Hematopoietic multipotent progenitor cell treated with erythropoietin and hydrocortisone succinate and interleukin-3 and kit ligand, for 6 days (in vitro differentiated cells): ENCODE measurements at places on chromosomes 11 and 22.

DNA sequence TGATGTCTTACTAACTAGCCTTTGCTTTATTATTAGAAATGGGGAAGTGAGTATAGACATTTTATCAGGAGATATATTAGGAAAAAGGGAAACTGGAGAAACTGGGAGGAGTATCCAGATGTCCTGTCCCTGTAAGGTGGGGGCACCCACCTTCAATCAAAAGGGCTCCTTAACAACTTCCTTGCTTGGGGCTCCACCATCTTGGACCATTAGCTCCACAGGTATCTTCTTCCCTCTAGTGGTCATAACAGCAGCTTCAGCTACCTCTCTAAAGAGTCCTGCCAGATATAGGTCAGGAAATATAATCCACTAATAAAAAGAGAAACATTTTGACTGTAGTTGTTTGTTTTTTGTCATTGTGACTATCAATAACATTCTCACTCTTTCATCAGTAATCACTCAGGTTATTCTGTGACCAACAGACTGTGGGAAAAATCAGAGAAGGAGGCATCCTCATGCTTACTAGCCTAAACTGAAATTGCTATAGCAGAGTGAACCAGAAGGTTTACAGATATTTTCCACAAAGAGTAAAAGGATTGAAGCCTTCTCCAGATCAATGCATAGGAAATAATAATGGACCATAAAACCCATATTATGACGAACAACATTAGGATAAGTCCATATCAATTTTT is 10.4 kb downstream of the OR51B4 start:
- peak; percentile 91 for DNase-seq

- no peak for DNase-seq
Observed at GRCh38 chr11:94672636-94673035, 95.5 kb upstream of the AMOTL1 start.

DNA sequence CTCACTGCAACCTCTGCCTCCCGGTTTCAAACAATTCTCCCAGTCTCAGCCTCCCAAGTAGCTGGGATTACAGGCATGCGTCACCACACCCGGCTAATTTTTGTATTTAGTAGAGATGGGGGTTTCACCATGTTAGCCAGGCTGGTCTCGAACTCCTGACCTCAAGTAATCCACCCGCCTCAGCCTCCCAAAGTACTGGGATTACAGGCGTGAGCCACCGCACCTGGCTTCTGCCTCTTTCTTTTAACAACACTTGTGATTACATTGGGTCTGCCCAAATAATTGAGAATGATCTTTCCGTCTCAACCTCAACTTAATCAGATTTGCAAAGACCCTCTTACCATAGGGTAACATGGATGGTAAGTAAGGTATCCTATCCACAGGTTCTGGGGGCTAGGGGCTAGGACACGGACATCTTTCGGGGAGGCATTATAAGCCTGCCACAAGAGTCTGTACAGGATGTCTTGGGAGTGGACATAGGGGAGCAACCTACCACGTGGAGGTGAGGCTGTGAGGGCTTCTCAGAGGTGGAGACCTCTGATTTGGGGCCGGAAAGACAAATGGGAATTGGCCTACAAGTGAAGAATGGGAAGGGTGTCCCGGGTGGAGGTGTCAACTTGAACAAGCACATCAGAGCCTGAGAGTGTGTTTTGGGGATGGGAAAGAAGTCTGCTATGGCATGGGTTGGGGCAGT is 2.7 kb upstream of the CBX6 start:
- DNase-seq: no peak

GRCh38 chr22:41398921-41399320 is 17.2 kb downstream of the TEF start:
- no peak for DNase-seq

GRCh38 chr22:16932577-16932976 is 75.4 kb downstream of the GAB4 start:
- DNase-seq: no peak

GRCh38 chr11:9838229-9838628 is 174.4 kb downstream of the SWAP70 start:
- DNase-seq: no peak

DNA sequence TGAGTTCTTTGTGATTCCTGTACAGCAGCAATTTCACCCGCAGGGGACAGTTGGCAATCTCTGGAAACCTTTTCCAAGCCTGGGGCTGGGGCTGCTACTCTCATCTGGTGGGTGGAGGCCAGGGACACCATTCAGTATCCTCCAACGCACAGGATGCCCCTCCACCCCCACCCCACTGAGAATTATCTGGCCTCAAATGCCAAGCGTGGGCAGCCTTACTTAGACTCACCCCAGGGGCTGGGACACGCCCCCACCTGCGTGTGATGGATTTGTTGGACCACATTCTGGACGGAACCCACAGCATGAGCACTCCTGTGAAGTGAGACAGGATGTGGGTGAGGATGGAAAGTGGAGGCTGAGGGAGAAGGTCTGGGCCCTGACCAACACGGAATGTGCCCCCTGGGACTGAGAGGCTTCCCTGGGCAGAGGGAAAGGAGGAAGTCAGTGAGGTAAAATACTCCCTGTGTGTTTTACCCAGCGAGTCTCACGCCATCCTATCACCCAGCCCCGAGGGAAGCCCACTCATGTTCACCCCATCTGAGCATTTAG is 13.7 kb downstream of the RASD2 start:
- no peak for DNase-seq

DNA sequence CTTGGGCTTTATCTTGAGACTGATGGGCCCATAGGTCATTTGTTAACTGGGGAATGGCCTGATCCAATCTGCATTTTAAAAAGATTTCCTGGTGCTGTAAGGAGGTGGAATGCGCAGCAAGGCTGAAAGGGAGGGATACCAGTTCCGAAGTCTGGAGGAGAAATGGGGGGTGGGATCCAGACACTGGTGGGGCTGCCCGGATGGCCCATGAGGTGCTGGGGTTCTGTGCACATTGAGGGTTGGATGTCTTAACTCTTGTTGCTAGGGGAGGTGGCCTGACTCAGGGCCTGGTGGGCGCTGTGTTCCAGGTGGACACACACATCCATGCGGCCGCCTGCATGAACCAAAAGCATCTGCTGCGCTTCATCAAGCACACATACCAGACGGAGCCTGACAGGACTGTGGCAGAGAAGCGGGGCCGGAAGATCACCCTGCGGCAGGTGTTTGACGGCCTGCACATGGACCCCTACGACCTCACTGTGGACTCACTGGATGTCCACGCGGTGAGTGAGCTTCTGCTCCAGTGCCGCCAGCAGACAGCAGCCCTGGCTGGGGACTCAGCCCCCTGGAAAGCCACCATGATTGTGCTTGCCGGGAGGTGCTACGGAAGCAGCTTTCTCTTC is 38.1 kb downstream of the AMPD3 start:
- DNase-seq: no peak

- DNase-seq: no peak
Observed at GRCh38 chr22:36577019-36577418, 48.1 kb upstream of the EIF3D start.

DNA sequence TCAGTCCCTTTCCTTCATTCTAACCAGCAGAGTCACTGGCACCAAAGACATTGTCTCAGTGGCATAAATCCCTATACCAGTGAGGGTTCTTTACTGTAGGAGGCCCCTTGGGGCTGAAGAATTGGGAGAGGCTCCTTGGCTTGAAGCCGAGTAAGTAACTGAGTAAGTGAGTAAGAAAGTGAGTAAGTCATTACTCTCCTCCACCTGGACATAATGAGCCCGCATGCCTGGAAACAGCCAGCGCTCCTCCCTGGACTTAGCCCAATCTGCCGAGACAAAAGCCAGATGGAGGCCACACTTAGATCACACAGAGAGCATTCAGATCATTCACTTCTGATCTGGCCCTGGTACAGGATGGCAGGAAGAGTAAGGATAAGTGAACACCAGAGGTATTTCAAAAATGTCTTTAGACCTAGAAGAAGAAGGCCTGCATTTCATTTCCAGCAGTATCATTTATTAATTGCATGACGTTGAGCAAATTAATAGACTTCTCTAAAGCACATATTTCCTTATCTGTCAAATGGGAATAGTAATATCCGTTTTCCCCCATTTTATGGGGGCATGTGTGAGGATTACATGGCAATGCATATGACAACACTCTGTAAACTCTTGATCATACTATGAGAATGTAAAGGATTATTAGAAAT is 8.2 kb upstream of the MICAL3 start:
- DNase-seq: no peak

- DNase-seq: no peak
Observed at GRCh38 chr11:70145071-70145470, 58.0 kb upstream of the FADD start.

DNA sequence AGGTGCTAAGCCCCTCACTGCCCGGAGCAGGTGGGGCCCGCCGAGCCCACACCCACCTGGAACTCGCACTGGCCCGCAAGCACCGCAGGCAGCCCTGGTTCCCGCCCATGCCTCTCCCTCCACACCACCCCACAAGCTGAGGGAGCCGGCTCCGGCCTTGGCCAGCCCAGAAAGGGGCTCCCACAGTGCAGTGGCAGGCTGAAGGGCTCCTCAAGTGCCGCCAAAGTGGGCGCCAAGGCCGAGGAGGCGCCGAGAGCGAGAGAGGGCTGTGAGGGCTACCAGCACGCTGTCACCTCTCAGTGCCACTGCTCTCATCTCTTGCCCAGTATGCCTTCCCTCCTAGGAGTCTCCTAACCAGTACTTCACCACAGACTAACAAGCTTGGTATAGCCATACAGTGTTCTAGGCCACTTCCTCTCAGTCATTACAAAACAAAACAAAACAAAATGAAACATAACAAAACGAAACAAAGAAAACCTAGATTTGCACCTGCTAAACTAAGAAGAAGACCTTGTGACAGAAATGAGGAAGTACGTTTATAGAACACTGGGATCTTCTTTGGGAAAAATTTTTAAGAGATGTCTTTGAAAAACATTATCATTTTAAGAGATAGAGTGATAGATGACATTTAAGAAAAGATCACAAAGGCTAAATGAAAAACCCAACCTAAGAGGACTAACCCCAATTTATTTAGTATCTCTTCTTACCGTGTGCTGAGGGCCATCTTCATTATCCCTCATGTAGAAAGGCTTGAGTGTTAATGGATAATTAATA is 47.7 kb upstream of the GAB2 start:
- no peak for DNase-seq

DNA sequence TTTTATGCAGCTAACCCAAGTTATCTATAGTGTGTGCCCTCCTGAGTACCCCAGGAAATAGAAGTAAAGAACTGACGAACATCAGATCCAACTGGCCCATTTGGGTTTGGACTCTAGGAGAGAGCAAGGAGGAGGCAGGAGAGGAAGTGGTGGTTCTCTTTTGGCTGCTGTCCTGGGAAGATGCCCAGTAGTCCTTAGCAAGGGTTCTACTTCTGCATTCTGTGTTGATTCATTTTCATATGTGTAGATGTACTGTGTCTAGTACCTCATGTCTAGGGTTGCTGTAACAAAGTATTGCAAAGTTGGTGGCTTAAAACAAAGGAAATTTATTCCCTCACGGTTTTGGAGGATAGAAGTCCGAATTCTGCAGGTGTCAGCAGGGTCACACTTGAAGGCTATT is 6.6 kb upstream of the MMP27 start:
- no peak for DNase-seq

DNA sequence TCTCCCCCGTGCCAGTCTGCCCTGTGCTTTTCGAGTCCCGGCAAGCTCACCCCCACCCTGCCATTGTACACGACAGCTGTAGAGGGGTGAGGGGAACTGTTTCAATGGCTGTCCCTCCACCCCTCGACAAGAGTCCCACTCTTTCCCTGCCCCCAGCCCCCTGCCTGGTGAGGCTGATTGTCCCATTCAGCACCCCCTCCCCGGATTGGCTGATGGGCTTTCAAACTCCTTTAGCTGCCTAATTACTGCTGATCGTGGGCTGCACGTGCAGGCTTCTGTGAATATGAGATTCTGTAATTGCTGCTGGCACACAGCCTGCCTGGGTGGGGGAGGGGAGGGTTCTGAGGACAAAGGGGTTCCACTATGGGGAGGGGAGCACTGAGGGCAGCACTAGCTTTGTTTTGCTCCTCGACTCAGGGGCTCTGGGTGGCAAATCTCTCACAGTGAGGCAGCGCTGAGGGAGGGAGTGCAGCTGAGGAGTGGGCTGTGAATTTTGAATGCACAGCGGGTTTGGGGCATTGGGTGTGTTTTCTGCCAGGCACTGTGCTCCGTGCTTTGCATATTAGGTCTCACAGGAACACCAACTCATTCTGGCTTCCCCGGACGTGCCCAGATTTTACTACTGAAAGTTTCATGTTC is 42.6 kb upstream of the ACCSL start:
- no peak for DNase-seq

DNA sequence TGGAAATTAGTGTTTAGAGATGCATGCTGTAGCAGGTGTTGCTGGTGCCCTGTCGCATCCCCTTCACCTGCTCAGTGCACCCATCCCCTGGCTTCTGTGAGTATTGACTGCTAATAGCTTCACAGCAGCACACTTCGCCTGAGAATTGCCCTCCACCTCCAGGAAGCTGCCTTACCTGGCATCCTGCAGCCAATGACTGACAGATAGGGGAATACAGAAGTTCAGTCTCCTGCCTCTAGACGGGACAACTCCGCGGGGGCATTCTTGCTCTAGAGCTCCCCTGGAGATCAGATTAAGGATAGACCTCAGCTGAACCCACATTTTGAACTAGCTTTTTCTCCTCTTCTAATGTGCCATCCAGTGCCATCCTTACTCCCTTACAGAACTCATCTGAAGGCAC is 9.3 kb upstream of the CD3E start:
- peak; percentile 19 for DNase-seq

- no peak for DNase-seq
Observed at GRCh38 chr22:20651286-20651685, 122.6 kb upstream of the SERPIND1 start.

- no peak for DNase-seq
Observed at GRCh38 chr11:82586581-82586980, 147.1 kb downstream of the FAM181B start.

GRCh38 chr11:92286709-92287108 is 62.1 kb downstream of the FAT3 start:
- DNase-seq: no peak

DNA sequence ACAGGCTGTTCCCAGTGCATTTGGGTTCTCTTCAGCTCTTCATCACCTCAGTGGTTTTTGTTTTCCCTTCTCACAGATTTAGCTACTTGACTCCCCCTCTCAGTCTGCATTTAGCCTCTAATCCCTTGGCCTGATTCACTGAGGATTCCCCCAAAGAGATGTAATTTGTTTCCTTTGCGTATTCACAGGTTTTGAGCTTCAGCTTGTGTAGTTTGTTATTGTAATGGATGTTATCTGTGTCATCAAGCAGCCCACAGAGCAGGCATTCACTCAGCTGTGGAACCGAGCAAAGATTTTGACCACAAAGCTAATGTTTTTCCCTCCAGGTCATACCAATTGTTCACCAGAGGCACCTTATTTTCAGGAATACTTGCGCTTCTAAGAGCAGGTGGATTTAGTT is 6.4 kb upstream of the ME3 start:
- DNase-seq: no peak
